ENCODE measurements at places on chromosomes 2 and 18. TPM values are rescaled to one million over a fixed set of nuclear protein-coding genes. Genes with fewer than 3 reads are reported as not detected.

GRCh38 chr2:28351621-28352020, 41.0 kb upstream of the FOSL2 start:
- DNase-seq = no peak

- no peak for DNase-seq
These were observed 44.0 kb downstream of the KIF3C start for GRCh38 chr2:25938345-25938744.

DNA sequence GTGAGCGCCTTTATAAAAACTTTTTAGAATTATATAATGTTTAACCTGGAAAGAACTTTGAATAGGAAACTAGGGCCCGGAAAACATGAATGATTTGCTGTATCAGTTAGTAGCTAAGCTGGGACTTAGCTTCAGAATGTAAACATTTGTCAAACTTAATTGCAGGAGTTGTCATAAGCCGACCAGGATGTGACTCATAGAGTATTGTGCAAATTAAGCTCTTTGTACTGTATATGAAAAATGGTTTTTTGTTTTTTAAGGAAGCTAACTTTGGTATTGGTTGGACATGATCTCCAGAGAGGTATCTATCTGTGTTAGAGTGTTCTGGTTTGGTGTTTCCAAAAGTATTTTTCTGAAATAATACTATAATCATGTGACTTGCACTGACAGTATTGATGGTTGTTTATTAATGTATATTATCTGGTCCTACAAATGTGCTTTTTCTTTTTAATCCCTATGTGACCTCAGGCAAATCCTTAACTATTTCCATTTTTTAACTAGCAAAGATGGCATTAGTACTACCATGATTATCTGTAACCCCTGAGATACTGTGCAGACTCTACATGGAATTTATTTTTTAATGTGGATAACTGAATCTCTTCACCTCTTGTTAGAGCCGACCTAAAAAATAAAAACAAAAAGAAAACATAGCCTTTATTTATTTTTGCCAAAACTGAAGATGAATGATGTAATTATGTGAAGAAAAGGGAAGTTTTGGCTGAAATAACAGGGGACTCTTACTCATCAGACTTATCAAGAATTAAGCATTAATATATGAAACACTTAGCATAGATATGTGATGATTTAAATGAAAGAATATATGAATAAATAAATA, 11.7 kb downstream of the YIPF4 start:
- DNase-seq = no peak

GRCh38 chr18:48728204-48728833, 189.5 kb downstream of the CTIF start:
- no peak for DNase-seq

DNA sequence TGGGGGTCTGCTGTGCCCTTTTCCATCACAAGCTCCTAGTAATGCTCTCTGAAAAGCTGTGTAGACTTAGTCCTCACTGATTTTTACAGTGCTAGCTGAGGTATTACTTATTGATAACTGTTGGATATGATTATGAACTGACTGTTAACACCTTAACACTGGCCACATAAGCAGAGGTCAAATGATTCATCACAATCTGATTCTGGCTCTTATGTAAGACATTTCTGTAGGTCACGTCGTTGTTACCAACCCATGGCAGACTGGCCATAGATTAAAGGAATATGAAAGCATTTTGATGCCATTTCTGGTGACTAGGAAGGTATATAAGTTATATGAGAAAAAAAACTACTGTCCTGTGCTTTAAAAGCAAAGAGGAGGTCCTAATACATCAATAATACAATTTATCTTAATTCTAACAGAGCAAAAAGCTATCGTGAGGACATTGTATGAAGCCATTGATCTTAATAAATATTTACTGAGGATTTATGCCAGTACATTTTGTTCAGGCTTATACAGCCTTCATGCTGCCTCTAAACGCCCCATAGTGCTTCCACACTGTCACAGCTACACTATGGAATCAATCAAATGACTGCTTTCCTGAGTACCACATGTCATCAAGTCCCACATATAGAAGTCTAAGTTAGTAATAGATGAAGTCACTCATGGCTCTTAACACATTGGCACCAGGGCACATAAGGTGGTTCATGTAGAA, 6.9 kb upstream of the RND3 start:
- DNase-seq = no peak

- no peak for DNase-seq
These were observed 595 bp downstream of the PARD6G start for GRCh38 chr18:80246445-80247392.

DNA sequence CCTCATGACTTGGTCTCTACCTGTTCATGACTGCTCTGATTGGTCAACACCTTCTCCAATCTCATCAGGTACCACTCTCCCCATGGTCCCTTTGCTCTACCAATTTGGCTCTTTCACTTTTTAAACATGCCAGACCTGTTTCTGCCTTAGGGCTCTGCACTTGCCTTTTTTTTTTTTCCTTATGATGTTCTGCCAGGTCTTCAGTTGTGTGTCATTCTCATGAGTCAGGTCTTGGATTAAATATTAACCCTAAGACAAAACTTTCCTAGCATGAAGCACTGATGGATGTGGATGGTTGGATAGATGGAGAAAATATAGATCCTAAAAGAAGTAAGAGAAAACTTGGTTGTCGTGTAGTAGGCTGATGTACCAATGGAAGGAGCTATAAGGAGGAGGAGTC, 219.3 kb downstream of the TTC32 start:
- DNase-seq = no peak

DNA sequence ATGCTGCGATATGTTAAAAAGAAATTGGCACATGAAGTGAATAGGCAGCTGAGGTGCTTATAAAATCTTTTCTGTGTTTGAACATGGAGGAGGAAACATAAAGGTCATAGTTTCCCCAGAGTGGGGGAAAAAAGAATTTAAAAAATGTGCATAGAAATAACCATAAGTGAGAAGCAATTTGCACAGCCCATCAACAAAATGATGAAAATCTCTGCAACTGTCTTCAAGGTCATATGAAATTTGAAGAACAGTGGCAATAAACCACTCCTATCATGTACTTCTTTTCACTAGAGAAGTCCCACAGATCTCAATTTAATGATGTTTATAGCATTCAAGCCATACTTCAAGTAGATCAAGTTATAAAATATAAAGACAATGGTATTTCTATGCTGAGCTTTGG, 46.7 kb upstream of the ZNF804A start:
- DNase-seq = no peak

GRCh38 chr2:127953128-127953718, 67.5 kb upstream of the AMMECR1L start:
- no peak for DNase-seq

DNA sequence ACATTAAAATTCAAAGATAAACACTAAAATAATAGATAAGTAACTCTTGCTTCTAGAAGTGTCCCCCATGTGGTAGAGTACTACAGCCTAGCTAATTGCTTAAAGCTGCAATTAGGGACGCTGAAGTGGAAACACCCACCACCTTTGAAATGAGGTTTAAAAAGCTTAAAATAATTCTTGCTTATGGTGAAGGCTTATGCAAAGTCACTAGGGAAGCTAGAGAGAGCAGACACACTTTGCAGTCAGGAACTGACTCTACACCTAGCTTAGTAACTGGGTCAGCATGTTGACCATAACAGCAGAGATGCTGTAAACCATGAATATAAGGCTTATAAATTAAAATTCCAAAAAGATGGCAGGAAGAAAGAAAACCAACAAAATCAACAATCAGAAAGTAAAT, 65.4 kb upstream of the DSG1 start:
- no peak for DNase-seq

DNA sequence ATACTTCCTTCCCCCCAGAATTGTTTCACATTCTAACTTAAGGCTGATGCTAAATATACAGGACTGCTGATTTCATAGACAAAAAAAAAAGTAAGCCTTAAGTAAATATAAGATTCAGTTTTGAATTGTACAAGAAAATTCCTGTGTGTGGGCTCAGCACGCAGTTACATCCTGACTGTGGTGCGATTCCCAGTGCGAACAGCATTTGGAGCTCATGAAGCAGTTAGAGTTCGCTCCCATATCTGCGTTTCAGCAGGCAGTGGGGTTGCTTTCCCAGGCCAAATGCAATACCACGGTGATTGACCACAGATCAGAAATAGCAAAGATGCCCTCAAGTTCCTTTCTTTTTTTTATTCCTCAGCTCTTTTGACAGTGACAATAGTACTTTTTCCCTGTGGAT, 75.6 kb downstream of the SATB2 start:
- no peak for DNase-seq

- DNase-seq = no peak
These were observed 16.0 kb downstream of the LRRTM1 start for GRCh38 chr2:80288576-80288975.

GRCh38 chr2:221572219-221572820, at the start of gene EPHA4:
Gene EPHA4 (minus strand): TSS chr2:221572304. CDS start chr2:221572248, 56 bp downstream.
- no peak for DNase-seq

DNA sequence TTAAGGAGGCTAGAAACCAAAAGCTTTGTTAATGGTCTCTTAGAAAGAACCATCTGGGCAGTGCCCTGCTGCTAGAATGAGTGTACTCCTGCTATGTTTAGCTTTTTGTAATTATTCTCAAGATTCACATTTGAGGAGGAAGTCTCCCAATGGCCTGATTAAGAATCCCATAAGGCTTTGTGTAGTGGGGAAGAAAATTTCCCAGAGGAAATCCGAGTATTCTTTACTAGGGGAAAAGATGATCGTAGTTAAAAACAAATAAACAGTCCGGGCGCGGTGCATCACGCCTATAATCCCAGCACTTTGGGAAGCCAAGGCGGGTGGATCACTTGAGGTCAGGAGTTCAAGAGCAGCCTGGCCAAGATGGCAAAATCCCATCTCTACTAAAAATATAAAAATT, 117.9 kb downstream of the PTRHD1 start:
- DNase-seq = no peak

GRCh38 chr2:73972846-73973245, 11.9 kb upstream of the TET3 start:
- DNase-seq = no peak

DNA sequence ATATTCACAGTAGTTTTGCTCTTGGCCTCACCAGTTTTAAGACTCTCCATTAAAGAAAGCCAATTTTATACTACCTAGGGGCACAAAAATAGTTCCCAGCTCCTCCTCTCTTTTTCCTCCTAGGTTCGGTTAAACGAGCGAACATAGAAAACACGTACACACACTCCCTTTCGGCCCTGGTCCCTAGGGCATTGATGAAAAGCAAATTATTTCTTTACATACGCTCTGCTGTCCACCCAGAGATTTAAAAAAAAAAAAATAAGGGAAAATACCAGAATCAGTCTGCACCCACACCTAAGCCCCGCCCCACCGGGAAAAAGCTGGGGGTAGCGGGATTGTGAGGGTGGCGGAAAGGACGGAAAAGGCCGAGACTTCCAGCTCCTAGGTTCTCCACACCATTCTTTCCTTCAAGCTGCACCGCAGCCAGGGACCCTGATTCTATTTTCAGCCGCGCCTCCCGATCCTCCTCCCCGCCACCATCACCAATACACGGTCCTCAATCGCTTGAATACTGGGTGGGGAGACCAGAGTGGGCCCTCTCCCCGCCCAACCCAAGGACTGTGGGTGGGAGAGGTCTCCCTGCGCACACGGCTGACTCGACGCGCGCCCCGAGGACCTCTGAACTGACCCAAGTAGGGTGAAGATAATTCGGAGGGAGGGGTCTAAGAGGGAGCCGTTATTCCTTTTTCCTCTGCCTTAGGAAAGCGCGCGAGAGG, 769 bp downstream of the ATF2 start:
- no peak for DNase-seq

- DNase-seq = no peak
These were observed 49.2 kb upstream of the PPP1CB start for GRCh38 chr2:28702415-28702861.

DNA sequence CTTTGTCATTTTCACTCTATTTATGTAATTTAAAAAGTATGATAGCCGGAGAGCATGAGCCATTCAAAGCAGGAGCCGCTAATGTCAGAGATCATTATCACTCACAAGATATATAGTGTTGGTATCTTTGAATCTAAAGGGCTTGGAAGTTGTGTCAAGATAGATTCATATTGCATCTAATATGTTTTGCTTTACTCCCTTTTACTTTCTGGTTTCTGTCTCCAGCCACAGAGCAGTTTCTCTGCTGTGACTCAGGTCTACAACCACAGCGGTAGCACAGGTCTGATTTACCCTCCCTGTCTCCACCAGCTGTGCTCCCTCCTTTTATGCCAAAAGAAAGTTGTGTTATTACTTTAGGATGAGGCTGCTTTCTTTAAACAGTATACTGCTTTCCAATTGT, 424.0 kb downstream of the ARHGAP15 start:
- no peak for DNase-seq

DNA sequence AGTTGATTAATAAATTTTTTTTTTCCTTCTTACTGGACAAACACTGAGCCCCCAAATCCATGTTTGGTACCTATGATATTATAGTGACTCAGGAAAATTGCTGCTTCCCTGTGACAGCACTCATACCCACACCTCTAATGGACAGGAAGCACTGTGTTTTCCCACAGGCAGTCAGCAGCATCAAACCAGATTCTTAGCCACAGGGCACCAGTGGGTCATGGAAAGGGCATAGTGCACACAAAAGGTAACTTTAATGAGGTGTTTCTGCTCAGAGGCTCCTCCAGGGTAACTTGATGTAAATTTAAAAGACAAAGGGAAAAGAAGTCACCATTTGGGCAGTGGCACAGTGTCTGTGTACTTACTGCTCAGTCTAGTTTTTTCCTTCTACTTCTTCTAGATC, 34.1 kb downstream of the SERPINB11 start:
- no peak for DNase-seq

GRCh38 chr2:25335971-25336370, 5.8 kb downstream of the DNMT3A start:
- no peak for DNase-seq

GRCh38 chr2:58731488-58731869, 490.4 kb upstream of the FANCL start:
- DNase-seq = no peak

Gene COLEC12
- 17.8 TPM for total RNA-seq

Gene CABYR
- total RNA-seq = 9.8 TPM

Gene ICOS
- total RNA-seq = not detected

Gene CELF4
- 0.22 TPM for total RNA-seq

Gene TDRD15
- total RNA-seq = 0.10 TPM

Gene POTEI
- 0.07 TPM for total RNA-seq

Gene FKBP7
- 41.7 TPM for total RNA-seq

Gene REG1B
- total RNA-seq = not detected

Data from chondrocyte (in vitro differentiated cells).